ENCODE measurements at places on chromosomes 5 and 9.

DNA sequence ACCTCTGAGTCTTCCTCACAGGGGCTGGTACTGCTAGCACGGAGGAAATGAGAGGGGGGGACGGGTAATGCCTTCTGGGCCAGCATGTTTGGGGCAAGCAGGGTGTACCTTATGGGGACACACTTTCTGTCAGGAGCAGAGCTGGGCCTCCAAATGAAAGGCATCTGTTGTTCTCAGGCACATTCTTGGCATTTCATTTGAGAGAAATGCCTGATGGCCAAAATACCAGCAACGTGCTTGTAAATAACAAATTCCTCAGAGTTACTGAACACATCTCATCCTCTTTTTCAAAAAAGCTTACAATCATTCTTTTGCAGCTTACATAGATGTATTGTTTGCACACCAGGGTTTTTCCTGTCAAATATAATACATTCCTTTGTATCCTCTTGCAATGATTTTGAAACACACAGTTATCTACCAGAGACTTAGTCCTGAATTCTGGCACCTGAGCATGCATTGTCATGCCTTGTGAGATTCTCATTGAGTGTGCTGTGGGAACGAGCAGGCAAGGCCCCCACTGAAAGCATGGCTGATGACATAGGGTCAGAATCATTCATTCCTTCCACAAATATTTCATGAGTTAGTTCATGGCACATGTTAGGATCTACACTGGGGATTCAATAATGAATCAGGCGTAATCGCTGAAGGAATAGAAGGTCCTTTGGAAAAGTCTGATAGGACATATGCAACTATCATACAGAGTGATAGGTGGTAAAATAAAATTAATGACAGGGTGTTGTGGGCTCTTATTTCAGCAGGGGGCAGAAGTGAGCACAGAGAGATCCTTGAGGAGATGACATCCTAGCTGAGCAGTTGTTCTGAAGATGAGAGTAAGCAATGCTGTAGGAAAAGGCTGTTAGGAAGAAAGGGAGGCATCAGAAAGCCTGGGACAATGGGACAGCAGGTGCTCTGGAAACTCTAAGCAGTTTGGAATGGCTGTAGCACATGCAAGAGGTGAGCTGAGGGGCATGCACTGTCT lies 260.9 kb upstream of the TUT7 start:
- DNase-seq, result no peak

GRCh38 chr5:587403-587802 lies 24.7 kb upstream of the CEP72 start:
- DNase-seq, result no peak

GRCh38 chr9:38388283-38389223 lies 3.9 kb upstream of the ALDH1B1 start:
- DNase-seq, result no peak

DNA sequence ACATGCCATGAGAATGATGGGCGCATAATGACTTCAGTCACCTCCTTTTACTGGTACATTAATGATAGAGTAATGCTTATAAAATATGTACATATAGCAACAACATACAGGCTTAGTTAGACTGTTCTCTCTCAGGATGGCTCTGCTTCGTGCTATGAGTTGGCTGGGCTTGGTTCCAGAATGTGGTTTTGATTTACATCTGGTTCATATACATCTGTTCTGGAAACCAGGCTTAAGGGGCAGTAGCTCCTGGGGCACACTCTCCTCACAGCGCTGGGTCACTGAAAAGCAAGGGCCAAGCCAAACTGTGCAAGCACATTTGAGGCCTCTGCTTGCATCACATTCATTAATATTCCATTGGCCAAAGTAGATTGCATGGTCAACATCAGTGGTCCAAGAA lies 44.9 kb downstream of the PCSK1 start:
- no peak for DNase-seq

GRCh38 chr5:130002183-130002582 lies 97.9 kb downstream of the CHSY3 start:
- DNase-seq, result no peak

DNA sequence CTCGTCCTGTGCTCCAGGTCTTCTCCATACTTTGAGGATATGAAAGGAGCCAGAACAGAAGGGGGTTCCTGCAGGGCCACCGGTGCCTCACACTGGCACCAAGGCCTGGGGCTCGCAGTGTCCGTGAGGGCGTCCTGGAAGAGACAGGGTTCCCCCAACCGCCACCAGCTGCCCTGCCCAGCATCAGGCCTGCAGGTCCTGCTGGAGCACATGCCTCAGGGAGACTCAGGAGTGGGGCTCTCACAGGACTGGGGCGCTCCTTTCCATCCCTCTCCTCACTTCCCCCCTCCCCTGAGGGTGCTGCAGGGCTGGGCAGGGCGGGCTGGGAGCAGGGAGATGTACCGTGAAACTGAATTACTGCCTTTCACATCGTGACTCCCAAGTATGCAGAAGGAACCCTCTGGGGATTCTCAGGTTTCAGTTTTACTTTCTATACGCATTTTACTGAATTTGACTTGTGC lies 31.7 kb downstream of the CEP72 start:
- DNase-seq, result no peak

DNA sequence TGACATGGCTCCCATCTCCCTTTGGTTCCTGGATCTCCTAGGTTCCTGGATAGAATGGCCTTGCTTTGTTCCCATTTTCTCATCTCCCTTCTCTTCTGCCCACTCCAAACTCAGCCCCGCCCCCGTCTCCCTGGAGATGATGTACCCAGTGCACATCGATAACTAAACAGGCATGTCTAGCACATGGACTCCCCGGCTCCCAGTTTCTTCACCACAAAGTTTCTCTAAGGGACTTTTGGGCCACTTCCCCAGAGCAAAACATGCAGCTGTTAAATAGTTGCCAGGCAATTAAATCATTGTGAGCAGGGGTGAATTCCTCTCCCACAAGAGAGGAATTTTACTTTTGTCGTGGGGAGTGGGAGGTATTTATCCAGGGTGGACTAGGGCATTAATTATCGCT lies 259.0 kb downstream of the GADD45G start:
- no peak for DNase-seq

DNA sequence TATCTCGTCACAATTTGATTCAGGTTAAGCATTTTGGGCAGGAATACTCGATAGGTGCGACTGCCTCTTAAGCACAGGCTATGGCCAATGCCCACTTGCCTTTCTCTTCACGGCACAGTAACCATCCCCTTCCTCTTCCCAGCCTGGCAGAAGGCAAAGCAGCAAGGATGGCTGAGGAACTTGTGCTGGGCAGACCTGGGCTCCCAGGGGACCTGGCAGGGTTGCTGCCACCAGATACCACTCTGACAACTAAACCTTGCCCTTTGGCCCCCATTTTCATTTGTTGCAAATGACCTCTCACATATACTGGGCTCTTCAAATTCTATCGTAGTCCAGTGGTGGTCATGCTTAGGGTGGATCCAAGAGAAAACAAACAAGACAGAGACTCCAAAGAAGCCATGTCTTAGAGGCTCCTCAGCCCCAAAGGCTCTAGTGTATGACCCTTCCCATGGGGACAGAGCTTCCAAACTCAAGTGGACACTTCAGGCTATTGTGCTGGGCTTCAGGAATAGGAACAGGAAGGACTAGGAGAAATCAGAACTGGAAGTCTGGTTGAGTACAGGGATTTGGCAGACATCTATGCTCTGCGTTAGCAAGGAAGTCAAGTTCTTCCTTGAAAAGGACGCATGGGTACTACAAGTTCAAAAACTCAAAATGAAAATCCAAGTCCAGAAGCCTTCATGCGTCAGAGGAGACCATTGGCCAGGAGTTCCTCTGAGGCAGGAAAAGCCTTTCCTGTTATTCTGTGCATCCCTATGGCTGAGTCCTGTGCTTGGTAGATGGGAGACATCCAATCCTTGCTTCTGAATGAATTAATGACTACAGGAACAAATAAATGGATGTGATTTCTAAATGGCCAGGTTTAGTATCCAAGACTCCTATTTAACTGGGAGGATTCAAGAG lies 64.6 kb upstream of the PLPP1 start:
- DNase-seq, result peak; percentile 82

GRCh38 chr5:1516615-1517601 lies 6.9 kb downstream of the LPCAT1 start:
- no peak for DNase-seq

- DNase-seq, result peak; percentile 24
Measured at GRCh38 chr9:14098486-14099180, 215.3 kb downstream of the NFIB start.

DNA sequence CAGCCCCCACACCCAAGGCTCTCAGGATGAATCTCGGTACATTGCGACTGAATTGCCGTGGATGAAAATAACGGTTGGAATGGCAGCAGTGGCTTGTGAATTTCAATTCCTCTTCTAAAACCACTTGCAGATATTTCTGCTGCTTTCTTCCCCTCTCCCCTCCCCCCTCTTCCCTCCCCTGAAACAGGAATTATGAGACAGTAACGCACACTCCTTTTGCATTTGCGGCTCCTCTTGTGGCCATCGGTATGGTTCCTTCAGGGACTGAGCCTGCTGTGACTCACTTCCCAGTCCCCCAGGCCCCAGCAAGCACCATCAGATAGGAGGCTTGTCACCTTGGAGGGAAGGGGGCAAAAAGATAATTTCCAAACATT lies 9.7 kb downstream of the DCANP1 start:
- DNase-seq, result no peak

DNA sequence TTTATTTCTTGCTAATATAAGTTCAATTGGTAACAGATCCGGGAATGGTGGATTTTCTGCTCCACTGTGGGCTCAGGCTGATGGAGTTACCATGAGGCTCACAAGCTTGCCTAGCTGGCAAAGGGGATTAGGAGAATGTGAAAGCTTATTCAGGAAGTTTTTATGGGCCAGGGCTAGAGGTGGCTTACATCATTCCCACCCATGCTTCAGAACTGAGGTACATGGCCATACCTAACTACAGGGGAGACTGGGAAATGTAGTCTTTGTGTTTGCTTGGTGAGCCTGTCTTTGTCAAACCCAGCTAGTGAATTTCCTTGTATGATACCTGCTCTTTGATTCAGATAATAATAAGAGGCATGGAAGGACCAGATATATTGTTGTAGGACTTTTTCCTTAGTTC lies 105.9 kb upstream of the DHFR start:
- DNase-seq, result no peak

All from dermis blood vessel endothelial cell (primary cell).